Naive B cell (primary cell): ENCODE measurements at places on chromosomes 6 and 20. TPM values are rescaled to one million over a fixed set of nuclear protein-coding genes. Genes with fewer than 3 reads are reported as not detected.

C6orf132 gene
- not detected for polyA plus RNA-seq

RWDD2A gene
- polyA plus RNA-seq = 2.8 TPM

DLL1 gene
- 1.4 TPM for polyA plus RNA-seq

HTR1B gene
- not detected for polyA plus RNA-seq

MPIG6B gene
- 5.1 TPM for polyA plus RNA-seq

BPIFB2 gene
- not detected for polyA plus RNA-seq

TFAP2D gene
- not detected for polyA plus RNA-seq

WFDC10B gene
- not detected for polyA plus RNA-seq

RNGTT gene
- 29.0 TPM for polyA plus RNA-seq

CHRNA4 gene
- not detected for polyA plus RNA-seq

BIRC7 gene
- polyA plus RNA-seq = not detected

KCNQ2 gene
- polyA plus RNA-seq = not detected

NKAIN4 gene
- polyA plus RNA-seq = not detected

MDFI gene
- polyA plus RNA-seq = not detected

SNAI1 gene
- polyA plus RNA-seq = 1.8 TPM

MOXD1 gene
- 7.2 TPM for polyA plus RNA-seq

PHF1 gene
- polyA plus RNA-seq = 48.9 TPM

SMLR1 gene
- not detected for polyA plus RNA-seq

KCNG1 gene
- 184 TPM for polyA plus RNA-seq

MTHFD1L gene
- 2.5 TPM for polyA plus RNA-seq
